ENCODE measurements at places on chromosomes 3 and 15. TPM values are rescaled to one million over a fixed set of nuclear protein-coding genes. Genes with fewer than 3 reads are reported as not detected.

Gene CD86
- total RNA-seq: not detected

DNA sequence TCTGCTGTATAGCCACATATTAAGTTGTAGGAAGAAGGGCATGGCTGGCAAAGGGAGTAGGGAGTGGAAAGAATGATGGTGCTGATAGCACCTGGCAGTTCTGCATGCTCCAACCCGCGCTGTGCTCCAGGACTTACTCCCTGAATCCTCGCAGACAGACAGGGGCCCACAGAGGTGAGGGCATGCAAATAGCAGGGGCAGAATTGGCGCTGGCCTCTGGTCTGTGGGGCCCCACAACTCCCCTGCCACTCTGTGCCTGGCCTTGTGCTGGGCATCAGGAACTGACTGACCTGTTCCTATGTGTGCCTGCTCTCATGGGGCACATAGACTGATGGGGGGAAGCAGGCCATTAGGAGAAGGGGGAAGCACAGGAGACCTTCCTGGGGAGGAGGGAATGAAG, 20.9 kb downstream of the HDAC11 start:
- no peak for DNase-seq

DNA sequence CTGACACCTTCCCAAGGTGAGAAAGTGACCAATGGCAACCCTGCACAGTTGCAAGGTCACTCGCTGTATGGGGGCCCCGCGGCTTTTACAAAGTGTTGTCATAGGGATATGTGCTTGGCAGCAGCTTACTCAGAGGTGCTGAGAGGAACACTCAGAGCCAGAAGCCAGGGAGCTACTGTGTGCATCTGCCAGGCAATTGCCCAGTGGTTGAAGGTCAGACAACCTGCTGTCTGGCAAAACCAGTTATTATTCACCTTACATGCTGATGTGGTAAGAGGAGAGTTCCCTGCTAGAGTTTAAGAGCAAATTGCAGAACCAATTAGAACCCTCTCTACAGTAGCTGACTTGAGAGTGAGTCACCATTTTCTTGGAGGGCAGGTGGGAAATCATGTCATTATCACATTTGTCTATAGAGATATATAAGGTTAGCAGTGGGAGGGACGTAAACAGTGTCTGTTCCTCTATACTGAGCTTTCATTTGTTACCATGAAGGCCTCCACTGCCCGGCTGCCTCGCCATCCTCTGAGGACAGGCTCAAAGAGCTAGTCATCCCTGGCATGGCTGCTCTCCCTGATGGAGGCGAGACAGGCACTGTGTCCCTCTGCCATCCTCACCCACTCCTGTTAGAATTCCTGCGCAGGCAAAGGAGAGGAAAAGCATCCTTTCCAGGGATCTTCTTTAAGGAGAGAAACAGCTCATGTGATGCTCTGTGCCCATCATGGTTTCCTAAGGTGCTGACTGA, 274.4 kb downstream of the PLCL2 start:
- DNase-seq: no peak

GRCh38 chr15:92384381-92384780, 9.3 kb upstream of the ST8SIA2 start:
- DNase-seq: no peak

GRCh38 chr3:47019201-47019600, 39.7 kb downstream of the NBEAL2 start:
- DNase-seq: no peak

Measured in glomerular endothelial cell (primary cell).